Activated CD4-positive, CD25-positive, alpha-beta regulatory T cell (primary cell): ENCODE measurements at places on chromosomes 2 and 18.
A peak's percentile ranks its signal among the peaks of the same experiment; 100 is the strongest.

GRCh38 chr2:105776560-105776928 is 31.8 kb downstream of the NCK2 start:
- no peak for DNase-seq

- no peak for DNase-seq
Observed at GRCh38 chr2:131146231-131146630, 41.1 kb downstream of the PLEKHB2 start.

DNA sequence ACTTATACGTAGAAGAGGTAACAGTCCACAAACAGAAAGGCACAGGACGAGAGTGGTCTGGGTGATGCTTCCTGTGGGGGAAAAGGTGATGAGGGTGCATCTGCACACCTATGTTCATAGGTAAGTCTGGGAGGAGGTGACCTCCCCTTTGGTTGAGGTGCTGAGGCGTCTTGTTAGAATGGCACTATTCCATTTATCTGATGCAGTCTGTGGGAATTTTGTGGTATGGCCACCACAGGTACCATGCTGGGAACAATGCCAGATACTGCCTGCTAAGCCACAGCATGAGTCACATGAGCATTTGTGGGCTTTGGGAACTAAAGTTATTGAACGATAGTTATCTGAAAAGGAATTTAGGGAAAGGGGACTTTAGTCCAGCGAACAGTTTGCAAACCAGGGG is 27.9 kb downstream of the IL37 start:
- DNase-seq, result no peak

- no peak for DNase-seq
Observed at GRCh38 chr2:142825861-142826260, 51.6 kb upstream of the KYNU start.

- no peak for DNase-seq
Observed at GRCh38 chr2:120859814-120860578, 124.3 kb downstream of the GLI2 start.

DNA sequence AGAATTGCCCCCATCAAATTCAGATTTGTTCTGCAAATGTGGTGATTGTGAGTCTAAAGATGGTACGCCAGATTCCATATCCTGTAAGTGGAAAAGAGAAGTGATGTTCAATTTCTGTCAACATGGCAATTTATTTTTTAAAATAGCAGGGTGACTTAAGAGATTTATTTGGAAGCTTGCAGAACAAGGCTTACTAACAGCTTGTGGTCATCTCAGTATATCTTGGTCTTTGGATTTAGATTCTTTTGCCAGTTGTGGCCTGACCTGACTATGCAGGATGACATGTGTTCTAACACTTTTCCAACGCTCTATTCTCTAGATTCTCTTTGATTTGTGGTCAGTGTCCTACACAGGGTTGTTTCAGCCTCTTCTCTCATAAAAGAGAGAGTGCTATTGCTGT is 74.4 kb downstream of the MAP3K20 start:
- DNase-seq, result no peak

DNA sequence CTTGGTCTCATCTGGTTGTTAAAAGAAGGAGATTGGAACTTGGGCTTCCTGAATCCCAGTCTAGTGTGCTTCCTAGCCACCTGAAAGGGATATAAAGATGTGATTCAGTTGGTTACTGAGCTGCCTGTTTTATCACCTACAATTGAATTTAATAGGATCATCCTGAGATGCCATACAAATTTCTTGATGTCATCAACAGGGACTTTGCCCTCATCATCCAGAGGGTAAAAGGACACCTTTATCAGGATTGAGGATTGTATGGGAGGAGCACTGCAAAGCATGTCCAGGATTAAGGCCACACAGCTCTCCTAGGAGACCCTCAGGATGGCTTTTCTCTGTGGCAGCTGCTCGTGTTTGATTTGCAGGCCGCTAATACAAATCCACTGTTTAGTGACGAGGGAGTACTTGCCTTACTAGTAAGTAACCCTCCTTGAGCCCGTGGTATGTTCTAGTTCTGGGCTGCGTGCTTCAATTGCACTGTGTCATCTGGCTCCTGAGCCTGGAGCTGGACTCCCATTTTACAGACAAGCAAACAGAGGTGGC is 28.6 kb downstream of the SH3RF3 start:
- DNase-seq, result no peak

- DNase-seq, result no peak
Observed at GRCh38 chr18:54904581-54904980, 54.7 kb downstream of the CCDC68 start.

DNA sequence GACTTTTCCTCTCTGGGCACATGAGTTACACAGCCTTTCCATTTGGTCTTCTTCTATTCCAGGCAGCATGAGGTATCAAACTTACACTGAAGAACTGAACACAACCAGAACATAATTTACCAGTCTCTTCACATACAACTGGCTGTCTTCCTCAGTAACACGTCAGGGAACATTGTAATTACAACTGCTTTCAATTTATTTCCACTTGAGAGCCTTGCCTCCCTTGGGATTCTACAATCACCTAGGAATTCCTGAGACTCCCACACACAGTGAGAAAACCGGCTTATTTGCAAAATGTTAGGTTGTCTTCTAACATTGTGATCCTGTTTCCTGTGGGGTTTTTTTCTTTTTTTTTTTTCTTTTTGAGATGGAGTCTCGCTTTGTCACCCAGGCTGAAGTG is 149.9 kb downstream of the TMX3 start:
- no peak for DNase-seq

DNA sequence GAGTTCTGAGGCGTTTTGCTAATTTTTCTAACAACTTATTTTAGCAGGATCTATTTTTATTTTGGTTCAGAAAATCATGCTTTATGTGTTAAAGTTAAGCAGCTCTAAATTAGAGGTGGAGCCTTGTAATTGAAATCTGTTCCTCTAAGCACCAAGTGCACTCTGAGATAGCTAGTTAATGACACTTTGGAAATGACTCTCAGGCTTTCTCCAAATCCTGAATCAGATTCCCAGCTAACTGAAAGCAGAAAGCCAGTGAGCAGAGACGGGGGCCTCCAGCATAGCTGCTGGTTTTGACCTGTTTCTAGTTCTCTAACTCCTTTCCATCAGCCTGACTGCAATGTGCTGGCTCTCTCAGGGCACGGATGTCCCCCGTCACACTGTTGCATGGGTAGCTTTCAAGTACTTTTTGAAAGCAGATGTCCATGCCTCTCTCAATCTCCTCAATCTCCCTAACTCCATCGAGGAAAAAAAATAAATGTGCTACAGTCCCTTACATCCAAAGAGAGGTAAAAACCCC is 326.5 kb downstream of the SATB2 start:
- no peak for DNase-seq

DNA sequence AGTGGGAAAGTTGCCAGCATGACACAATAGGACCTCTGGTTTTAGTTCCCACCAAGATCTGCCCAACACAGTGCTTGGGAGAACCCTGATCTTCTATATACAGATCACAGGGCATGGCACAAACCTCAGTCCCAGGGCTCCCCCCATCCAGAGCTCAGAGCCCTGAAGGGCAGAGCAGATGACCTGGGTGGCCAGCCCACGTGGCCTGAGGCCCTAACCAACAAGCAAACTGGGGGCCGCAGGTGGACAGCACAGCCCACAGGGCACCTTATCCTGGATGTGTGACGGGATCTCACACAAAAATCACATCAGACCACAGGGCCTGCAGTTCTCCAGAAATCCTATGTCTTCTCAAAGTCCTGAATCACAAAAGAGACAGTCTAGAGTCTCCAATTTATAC is 34.7 kb downstream of the CRACDL start:
- DNase-seq, result no peak

DNA sequence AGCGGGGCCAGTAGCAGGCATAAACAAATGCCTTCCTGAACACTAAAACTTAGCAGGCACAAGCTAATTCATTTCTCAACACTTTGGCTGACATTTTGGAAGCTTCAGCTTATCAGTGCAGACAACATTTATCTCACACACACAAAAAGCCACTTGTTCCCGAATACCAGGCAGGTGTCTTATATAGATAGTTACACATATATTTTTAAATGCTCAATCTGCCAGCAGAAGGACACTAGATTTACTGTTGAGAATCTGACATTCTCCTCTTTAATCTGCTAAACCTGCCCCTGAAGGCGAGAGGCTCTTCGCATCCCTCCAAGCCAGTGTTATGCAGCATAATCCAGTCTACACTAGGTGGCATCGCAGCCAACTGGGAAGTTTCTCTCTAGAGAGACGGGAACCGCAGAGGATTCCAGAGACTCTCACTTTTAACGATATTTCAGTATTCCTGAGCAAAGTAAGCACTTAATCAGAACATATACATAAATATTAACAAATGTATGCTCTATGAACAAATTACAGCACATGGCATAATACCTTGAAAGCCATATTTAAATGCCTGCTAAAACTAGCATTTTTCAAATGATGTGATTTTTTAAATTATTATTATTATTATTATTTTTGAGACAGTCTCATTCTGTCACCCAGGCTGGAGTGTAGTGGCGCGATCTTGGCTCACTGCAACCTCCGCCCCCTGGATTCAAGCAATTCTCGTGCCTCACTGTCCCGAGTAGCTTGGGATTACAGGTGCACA is 90.2 kb upstream of the SCG2 start:
- DNase-seq, result no peak

GRCh38 chr2:64454386-64455332 is 697 bp downstream of the LGALSL start:
- DNase-seq, result peak; percentile 27

DNA sequence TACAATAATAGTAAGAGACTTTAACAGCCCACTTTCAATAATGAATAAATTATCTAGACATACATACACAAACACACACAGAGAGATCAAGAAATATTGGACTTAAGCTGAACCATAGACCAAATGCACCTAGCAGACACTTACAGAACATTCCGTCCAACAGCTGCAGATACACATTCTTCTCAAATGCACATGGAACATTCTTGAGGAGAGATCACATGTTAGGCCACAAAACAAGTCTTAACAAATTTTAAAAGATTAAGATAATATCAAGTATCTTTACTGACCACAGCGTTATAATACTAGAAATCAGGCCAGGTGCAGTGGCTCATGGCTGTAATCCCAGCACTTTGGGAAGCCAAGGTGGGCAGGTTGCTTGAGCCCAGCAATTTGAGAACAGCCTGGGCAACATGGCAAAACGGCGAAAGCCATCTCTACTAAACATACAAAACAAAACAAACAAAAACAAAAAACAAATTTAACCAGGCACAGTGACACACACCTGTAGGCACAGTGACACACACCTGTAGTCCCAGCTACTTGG is 7.4 kb downstream of the CERKL start:
- no peak for DNase-seq

GRCh38 chr2:229761663-229762062 is 47.3 kb upstream of the DNER start:
- no peak for DNase-seq

GRCh38 chr2:191806396-191806795 is 40.5 kb downstream of the CAVIN2 start:
- no peak for DNase-seq

DNA sequence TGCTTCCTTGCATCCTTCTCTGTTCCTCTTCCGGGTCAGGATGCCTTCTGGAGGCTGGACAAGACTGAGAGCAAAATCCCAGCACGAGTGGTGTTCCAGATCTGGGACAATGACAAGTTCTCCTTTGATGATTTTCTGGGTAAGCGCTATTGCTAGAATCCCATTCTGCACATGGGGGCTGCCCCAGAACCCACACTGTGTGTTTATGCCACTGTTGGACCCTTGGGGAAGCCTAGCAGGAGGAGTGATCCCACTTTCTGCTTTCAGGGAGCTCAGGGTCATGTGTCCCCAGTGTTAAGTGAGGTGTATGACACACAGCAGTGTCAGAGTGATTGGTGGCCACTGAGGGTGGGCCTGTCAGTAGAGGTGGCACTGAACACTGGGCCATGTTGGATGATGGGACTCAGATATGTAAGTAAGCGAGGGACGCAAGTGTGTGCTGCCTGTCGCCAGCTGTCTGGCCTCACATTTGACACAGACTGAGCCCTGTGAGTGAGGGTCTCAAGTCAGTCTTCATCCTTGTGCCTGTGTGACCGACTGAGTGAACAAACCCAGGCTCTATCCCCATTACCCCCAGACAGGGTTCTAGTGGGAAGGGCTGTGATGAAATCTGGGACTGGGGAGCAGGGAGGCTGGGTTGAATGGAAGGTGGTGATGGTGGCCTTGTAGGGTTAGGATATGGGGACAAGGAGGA is 220.9 kb downstream of the DYSF start:
- no peak for DNase-seq
